EL (cell line): ENCODE measurements at places on chromosomes 13 and 19.

DNA sequence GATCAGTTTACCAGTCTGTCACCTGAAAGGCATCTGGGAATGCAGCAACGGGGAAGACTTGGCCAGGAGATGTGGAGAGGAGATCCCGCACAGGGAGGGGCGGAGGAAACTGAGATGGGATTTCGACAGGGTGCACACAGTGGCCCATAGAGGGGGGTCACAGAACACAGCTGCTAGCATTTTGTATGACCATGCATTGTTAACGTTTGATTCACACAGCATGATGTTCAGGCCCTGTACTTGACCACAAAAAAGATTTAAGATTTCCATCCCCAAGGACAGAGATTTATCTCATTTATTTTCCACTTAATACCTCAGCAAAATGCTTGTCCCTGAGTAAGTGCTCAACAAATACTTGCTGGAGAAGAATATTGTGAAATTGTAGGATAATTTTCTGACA, 63.2 kb downstream of the RAB20 start:
- DNase-seq = peak; percentile 20

DNA sequence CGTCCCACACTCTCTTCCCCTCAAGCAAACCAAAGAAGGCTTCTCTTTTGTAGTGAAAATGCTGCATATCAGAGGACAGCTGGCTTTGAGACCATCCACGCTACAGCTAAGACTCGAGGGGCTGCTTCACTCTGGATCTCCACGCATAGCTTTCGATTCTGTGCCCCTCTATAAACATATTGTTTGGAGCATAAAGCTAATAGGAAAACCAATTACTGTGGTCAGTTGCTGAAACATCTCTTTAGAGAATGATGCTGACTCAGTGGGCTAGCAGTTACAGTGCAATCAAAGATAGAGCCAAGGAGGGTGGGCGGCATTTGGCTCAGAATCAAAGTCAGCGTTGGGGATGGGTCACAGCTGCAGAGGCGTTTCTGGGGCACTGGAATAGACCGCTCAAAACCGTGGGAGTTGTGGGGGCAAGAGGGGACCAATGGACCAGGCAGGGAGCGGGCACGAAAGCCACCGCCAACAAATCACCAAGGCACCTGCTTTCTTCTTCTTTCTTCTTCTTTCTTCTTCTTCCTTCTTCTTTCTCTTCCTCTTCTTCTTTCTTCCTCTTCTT, 76.7 kb downstream of the RASL11A start:
- DNase-seq = no peak

- no peak for DNase-seq
Measured at GRCh38 chr13:41271456-41272285, 8.3 kb upstream of the MTRF1 start.

DNA sequence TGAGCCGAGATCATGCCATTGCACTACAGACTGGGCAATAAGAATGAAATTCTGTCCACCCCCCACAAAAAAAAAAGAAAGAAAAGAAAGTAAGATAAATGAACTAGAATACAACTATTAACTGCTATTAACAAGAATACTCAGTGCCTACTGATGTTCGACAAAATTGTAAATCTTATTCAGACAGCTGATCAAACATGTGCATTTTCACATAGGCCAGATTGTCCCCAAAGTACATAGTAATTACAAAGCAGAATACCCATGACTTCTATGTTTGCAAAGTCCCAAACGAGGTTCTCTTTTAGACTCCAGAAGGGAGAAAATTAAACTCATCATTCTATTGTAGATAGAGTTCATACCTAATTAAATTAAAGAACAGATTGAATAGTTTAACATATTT, 113.4 kb downstream of the UFM1 start:
- DNase-seq = no peak

GRCh38 chr19:12133069-12133468, 7.1 kb downstream of the ZNF20 start:
- no peak for DNase-seq

DNA sequence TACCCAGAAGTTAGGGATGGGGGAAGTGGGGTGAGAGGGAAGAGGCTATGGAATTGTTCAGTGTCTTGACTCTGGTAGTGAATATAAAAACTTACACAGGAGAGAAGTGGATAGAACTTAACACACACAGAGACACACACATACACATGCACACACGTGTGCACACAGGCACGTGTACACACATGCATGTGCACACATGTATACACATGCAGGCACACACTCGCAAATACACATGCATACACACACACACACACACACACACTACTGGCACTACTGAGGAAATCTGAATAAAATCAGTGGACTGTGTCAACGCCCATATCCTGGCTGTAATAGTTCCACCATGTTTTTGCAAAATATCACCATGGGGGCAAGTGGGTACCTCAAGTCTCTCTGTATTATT, 107.9 kb downstream of the IRS2 start:
- DNase-seq = no peak

- no peak for DNase-seq
Measured at GRCh38 chr19:55661826-55662225, 7.0 kb downstream of the U2AF2 start.
